Stimulated activated CD8-positive, alpha-beta memory T cell treated with anti-CD3 and anti-CD28 coated beads, Interleukin-15, amount 100 ng/mL, for 48 hours (primary cell): ENCODE measurements at places on chromosomes 16 and 17.

- DNase-seq = no peak
Measured at GRCh38 chr16:54208237-54208636, 78.3 kb downstream of the IRX3 start.

- no peak for DNase-seq
Measured at GRCh38 chr17:27832831-27833230, 32.5 kb upstream of the NOS2 start.

DNA sequence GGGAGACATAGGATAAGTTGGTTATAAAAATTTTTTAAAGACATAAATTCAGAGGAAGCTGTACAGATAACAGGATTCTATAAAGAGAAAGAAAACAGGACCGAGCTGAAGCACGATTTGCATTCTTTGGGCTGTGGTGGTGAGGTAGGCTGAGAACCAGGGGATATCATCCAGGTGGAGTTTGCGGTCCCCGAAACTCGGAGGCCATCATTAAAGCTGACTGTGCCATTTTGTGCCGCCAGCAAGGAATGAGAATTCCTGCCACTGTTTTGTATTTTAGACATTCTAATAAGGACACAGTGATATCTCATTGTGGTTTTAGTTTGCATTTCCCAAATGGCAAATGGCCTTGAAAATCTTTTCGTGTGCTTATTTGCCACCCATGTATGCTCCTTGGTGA lies 197.9 kb downstream of the IRF8 start:
- no peak for DNase-seq

GRCh38 chr16:75058806-75059205 lies 57.8 kb downstream of the LDHD start:
- DNase-seq = no peak

DNA sequence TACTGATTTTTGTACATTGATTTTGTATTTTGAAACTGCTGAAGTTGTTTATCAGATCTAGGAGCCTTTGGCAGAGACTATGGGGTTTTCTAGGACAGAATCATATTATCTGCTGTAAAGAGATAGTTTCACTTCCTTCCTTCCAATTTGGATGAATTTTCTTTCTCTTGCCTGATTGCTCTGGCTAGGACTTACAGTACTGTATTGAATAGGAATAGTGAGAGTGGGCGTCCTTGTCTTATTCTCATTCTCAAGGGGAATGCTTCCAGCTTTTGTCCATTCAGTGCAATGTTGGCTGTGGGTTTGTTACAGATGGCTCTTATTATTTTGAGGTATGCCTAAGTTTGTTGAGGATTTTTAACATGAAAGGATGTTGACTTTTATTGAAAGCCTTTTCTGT lies 290.1 kb downstream of the MAP2K4 start:
- DNase-seq = no peak

- DNase-seq = no peak
Measured at GRCh38 chr17:1197379-1197778, 17.6 kb upstream of the ABR start.

DNA sequence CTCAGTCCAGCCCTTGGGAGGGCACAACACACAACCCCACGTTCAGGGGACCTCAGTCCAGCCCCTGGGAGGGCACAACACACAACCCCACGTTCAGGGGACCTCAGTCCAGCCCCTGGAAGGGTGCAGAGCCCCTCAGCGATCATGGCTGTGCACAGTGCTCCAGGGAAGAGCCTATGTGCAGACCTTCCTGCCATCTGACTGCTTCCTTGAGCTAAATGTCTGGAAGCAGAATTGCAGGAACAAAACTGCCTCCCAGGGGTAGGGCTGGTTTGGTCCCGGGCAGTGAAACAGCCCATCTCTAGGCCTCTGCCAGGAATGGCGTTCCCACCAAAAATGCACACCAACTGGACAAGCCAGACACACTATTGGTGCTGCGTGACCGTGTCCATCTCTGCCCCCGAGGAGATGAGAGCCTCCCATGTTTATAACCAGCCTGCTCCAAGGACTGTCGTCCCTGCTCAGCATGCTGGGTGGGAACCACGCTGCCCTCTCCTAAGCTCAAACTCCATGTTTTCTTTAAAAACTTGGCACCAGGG lies 44.0 kb downstream of the ZNF276 start:
- no peak for DNase-seq

- peak; percentile 40 for DNase-seq
Measured at GRCh38 chr17:64061178-64061898, 40.9 kb upstream of the ICAM2 start.

GRCh38 chr17:9918804-9919352 lies 13.8 kb upstream of the RCVRN start:
- no peak for DNase-seq

DNA sequence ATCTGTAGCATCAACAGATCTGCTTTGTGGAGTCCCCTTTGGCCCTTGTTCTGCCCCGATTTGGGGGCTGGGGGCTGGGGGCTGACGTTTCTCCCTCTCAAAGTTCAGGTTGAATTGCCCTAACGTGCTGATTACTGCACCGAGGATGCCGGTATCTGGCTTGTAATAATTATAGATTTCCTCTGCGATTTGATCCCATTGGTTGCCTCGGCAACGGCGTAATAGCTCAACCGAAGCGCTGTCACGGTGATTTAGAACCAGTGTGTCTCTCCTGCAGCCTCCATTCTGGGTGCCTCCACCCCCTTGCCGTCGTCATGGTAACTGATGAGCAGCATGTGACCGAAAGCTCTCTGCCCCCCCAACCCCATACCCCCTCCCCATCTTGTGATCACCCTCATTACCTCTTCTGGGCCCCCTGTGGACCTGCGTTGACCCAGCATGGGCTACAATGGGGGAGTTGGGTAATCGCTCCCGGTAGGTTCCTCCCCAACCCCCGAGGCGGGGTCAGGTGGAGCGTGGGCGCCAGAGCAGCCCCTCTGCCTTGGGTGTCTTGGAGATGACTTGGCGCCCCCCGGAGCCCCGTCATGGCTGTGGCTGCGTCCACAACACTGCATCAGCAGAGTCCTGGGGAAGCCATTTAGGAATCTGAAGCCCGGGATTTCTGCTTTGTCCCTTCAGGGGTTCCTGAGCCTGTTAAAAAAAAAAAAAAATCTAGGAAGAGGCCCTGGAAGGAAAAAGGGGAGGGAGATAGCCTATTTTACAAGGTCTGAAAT lies 38.4 kb downstream of the ABAT start:
- no peak for DNase-seq

- no peak for DNase-seq
Measured at GRCh38 chr16:67843343-67843765, 1.2 kb downstream of the THAP11 start.

DNA sequence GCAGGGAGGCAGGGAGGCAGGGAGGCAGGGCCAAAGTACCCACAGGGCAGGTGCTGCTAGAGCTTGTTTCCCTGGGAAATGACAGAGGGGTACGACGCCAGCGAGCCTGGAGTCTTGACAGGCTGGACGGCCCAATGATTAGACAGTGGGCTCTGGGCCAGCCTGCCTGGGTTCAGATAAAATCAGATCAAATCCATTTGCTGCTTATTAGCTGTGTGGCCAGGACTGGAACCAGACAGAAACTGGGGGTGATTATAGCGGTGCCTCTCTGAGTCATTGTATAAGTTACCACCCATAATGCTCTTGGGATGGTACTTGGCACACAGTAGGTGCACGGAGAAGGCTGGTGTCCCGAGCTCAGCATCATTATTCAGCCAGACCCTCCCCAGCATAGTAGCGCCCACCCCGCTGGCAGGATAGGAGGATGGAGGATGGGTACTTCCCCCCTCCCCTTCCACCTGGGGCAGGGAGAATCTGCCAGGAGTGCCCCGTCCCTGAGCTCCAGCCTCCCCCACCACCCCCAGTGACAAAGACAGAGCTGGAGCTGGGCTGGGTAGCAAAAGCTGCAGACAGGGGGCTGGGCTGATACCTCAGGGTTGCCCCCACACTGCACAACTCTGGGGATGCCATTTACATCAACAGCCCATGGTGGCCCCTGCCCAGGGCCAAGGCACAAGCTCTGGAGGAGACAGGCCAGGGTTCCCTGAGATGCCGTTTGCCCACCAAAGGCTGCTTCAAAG lies 77.6 kb upstream of the TNRC6C start:
- DNase-seq = no peak

DNA sequence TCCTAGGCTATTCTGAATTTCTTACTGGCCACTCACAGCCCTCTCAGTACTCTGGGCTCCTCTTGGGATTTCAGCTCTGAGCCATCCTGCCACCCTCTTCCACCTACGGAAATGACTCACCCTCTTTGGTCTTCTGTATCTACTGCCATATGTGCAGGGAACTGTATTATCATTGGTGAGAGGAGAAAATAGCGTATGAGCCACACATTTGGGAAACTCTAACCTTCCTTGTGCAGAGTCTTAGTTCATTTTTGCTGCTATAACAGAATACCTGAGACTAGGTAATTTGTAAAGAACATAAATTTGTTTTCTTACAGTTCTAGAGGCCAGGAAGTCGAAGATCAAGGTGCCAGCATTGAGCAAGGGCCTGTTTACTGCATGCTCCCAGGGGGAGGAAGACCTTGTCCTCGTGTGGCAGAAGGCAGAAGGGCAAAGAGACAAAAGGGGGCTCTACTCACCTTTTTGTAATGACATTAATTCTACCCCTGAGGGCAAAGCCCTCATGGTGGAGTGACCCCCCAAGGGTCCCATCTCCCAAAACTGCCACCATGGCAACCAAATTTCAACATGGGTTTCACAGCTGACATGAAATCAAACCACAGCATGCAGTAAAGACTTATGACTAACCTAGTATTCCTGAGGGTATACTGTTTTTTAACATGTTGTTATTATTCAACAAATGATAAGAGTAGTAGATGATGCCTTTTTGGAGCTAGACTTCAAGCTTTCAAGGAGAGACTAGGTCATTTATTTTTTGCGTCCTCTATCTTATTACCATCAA lies 191.8 kb downstream of the PRKCA start:
- DNase-seq = no peak

- DNase-seq = peak; percentile 77
Measured at GRCh38 chr16:27169511-27170071, 33.7 kb upstream of the KDM8 start.
